Activated CD4-positive, alpha-beta T cell treated with anti-CD3 and anti-CD28 coated beads, Interleukin-2, amount 10 ng/mL, durations not matched to agents 24 days and 14 days (primary cell): ENCODE measurements at places on chromosomes 4 and X.

DNA sequence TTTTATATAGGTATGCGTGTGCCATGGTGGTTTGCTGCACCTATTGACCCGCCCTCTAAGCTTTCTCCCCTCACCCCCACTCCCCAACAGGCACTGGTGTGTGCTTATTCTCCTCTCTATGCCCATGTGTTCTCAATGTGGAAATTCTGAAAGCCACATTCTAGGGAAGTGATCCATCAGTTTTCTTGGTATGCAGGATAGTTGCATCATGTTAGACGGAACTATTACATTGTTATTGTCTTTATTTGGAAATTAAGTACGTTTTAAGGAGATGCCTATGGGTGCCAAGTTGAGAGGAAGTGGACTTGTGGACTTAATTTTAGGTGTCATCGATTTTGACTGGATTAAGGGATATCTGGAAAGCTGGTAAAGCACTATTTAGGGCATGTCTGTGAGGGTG, 204.6 kb downstream of the RBM46 start:
- no peak for DNase-seq

DNA sequence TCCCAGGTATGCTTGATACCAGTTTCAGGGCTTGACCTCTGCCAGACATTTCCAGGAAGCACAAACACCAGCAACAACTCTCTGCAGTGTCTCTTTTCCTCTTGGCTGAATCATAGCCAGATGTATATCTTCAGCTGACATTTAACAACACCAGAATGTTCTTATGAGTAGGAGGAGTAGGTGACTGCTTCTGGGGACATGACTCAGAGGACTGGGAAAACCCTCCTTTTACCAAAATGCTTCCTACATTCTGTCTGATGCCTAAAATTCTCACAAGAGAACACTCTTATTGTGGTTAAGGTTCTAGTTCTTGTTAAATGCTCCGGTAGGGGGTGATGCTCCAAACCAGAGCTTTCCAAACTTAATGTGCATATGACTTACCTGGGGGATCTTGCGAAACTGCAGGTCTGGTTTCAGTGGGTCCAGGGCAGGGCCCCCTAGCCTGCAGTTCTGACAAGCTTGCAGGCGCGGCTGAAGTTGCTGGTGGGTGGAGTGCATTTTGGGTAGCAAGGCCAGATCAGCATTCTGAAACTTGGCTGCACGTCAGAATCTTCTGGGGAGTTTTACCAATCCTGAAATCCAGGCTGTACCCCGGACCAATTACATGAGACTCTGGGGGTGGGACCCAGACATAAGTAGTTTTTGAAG, 329.3 kb upstream of the RPS6KA3 start:
- peak; percentile 56 for DNase-seq

GRCh38 chr4:86043755-86044592, 315.9 kb downstream of the MAPK10 start:
- DNase-seq, result peak; percentile 66

- DNase-seq, result no peak
Observed at GRCh38 chr4:122623637-122624166, 2.8 kb upstream of the IL21 start.

DNA sequence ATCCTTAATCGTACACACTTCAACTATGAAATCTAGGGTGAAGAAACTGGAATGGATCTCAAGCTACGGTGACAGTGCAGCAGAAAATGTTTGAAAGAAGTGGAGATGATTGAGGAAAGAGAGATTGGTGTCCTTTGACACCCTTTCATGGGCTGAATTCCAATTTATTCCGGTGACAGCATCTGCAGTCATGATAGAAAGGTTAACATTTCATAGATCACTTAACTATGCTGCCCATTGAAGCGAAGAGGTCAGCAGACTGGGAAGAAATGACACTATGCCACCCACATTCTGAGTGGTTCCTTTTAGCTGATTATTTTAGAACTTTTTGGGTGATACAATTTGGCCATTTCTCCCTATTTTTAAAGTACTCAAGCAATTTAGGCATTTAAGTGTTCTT, 82.3 kb downstream of the DNAAF6 start:
- no peak for DNase-seq
